Stimulated activated CD4-positive, alpha-beta T cell treated with anti-CD3 and anti-CD28 coated beads, Interleukin-1b, Interleukin-23, amount 100 ng/mL, for 48 hours (primary cell): ENCODE measurements at places on chromosomes 7 and 10.

- DNase-seq, result peak; percentile 25
Measured at GRCh38 chr7:2520131-2520760, 672 bp downstream of the LFNG start.

- DNase-seq, result no peak
Measured at GRCh38 chr10:35223016-35223415, 96.4 kb downstream of the CREM start.

DNA sequence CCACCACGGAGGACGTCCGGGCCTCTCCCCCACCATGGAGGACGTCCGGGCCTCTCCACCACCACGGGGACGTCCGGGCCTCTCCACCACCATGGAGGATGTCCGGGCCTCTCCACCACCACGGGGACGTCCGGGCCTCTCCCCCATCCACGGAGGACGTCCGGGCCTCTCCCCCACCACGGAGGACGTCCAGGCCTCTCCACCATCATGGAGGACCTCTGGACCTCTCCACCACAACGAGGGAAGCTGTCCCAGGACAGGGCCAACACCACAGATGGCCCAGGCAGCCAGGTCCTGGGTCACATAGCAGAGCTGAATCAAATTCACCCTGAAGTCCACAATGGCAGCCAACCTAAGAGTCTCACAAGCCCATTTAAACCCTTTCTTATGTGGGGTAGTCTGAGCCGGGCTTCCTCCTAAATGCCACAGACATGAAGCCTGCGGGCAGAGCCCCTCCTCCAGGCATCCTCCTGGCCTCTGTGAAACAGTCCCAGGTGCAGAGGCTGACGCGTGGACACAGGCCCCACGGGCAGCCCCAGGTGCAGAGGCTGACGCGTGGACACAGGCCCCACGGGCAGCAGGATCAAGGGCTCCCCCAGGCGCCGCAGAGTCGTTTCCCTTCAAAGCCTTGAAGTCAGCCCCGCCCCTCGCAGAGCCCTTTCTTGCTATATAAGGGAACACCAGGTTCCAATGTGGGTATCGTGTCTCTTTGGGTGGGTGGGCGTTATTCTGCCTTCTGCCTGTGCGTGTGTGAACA lies 47.0 kb downstream of the FOXL3 start:
- no peak for DNase-seq

GRCh38 chr7:22292531-22292930 lies 64.4 kb downstream of the RAPGEF5 start:
- no peak for DNase-seq

GRCh38 chr10:8633909-8634308 lies 579.4 kb downstream of the GATA3 start:
- DNase-seq, result no peak

GRCh38 chr10:62374862-62375710 lies 917 bp downstream of the ZNF365 start:
- no peak for DNase-seq

DNA sequence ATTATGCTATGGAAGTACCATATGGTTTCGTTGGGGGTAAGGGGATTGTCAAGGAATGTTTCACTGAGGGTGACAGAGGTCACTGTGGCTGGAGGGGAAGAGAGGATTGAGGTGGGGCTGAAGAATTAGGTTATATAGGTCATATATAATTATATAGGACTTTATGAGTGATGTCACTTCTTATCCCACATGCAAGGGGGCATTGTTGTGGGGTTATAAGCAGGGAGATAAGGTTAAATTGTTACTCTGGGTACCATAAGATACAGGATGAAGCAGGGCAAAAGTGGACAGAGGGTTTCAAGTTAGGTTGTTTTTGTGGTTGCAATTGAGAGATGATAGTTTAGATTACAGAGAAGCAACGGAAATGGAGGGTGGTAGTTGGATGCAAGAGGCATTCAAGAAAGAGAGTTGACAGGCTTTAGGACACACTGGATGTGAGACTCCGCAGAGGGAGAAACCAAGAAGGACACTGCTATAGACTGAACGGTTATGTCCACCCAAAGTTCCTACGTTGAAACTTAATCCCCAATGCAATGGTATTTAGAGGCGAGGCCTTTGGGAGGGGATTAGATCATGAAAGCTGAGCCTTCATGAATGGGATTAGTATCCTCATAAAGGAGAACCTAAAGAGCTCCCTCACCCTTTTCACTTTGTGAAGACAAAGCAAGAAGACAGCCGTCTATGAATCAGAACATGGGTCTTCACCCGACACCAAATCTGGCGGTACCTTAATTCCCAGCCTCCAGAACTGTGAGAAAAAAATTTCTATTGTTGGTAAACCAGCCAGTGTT lies 7.0 kb upstream of the PRR15 start:
- no peak for DNase-seq
